ENCODE measurements at places on chromosomes 2 and 18.

DNA sequence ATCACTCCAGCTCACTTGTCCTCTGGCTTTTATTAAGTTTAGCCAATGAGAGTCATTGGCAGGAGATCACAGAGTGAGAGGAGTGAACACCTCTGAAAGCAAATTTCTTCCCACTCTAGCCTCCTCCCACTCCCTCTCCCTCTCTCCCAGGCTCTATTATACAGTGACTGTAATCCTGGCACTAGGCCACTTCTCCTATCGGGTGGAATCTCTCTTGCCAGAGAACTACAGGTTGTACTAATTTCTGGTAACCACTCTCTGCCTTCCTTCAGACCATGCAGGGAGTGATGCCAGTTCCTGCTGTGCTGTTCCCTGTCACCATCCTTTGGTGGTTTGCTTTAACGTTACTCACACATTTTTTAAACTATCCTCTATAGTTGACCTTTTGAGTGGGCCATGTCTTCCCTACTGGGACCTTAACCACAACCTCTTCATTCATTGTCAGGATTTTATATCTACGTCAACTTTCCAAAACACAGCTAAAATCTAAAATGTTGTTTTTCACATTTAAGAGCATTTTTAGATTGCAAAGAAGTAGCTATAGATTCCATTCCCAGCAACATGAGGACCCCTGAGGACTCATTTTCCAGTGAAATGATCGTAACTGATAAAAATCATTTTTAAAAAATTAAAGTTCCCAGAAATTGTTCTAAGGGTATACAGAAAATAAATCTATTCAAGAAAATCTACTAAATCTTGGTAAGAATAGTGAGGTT, 217.1 kb downstream of the MREG start:
- DNase-seq: no peak

DNA sequence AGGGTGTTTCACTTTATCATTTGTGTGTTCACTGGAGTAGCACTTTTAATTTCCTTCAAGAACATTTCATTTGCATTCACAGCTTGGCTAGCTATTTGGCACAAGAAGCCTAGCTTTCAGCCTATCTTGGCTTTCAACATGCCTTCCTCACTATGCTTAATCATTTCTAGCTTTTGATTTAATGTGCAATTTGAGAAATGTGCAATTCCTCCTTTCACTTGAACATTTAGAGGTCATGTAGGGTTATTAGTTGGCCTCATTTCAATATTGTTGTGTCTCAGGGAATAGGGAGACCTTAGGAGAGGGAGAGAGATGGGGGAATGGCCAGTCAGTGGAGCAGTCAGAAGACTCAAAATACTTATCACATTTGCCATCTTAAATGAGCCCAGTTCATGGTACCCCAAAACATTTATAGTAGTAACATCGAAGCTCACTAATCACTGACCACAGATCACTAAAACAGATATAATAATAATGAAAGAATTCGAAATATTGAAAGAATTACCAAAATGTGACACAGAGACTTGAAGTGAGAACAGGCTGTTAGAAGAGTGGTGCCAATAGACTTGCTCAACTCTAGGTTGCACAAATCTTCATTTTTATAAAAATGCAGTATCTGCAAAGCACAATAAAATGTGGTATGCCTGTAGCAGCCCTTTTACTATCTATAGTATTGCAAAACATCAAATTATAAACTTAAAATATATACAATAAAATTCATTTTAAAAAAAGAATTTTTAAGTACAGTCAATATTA, 561.2 kb downstream of the METTL4 start:
- DNase-seq: no peak

DNA sequence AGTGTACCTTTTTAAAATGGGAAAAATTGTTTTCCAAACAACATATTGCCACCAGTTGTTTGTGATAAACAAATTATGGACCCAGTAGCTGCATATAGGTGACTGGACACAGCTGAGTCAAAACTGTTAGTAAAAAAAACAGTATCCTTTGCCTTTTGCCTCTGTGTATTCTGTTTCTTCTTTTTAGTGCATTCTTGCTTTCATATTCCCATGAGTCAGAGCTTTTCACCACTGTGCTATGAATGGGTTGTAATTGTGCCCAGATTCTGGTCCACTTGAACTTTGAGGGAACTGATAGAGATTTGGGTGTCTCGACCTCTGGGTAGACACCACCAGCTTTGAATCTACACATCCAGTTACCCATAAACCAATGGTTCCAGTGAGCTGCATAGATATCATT, 1441.9 kb upstream of the ZEB2 start:
- DNase-seq: no peak

DNA sequence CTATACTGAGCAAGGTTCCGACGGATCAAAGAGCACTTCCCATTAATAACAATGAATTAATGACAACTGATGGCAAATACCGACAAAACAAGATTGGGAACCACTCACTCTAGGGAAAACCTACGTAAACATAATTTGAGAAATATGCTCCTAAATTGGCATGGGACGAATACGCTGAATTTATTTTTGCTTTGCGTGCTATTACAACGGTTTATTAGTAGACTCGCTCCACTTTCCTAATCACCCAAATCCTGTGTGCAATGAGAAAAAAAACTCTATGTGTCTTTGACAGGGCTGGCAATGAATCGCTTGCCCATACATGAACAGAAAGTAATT, 536 bp upstream of the SLC25A12 start:
- no peak for DNase-seq

- DNase-seq: no peak
Measured at GRCh38 chr2:237219826-237220225, 134.1 kb downstream of the COPS8 start.

DNA sequence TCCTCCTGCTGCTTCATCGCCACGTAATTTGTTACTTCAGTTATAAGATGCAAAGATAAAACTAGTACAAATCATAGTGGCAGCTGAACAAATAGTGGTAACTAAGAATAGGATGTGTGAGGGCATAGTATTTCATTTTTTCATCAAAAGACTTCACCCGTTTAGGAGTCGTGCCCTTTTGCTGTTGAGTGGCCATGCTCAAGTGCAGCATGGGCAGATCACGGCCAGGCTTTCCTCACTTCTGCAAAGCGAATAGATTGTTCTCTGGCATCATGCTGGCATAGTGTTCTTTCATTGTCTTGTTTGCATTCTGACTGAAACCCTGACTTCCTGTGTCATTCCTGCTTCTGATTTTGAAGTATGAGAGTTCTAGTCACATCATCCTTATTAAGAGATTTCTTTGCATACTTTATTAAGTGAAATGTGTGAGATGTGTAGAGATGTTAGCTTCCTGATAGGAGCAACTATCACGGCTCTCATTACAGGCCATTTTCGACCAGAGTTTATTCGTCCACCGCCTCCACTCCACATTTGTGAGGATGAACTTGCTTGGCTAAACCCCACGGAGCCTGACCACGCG, 11.8 kb downstream of the CNOT11 start:
- DNase-seq: no peak

DNA sequence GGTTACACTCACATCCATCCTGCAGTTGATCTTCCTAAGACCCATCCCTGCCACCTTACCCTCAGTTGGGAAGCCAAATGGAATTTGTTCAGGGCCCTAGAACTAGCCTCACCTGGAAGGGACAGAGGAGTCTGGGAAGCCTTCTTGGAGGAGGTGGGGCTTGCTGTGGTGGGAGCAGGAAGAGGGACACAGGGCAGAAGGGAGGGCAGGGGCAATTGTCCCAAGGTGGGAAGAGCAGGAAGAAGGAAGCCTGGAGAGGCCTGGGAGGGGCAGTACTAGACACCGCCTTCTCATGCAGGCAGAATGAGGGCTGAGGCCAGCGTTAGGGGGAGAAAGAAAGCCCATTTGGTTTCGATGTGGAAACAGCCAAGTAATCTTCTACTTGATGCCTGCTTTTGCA, 34.1 kb upstream of the ASPRV1 start:
- no peak for DNase-seq

DNA sequence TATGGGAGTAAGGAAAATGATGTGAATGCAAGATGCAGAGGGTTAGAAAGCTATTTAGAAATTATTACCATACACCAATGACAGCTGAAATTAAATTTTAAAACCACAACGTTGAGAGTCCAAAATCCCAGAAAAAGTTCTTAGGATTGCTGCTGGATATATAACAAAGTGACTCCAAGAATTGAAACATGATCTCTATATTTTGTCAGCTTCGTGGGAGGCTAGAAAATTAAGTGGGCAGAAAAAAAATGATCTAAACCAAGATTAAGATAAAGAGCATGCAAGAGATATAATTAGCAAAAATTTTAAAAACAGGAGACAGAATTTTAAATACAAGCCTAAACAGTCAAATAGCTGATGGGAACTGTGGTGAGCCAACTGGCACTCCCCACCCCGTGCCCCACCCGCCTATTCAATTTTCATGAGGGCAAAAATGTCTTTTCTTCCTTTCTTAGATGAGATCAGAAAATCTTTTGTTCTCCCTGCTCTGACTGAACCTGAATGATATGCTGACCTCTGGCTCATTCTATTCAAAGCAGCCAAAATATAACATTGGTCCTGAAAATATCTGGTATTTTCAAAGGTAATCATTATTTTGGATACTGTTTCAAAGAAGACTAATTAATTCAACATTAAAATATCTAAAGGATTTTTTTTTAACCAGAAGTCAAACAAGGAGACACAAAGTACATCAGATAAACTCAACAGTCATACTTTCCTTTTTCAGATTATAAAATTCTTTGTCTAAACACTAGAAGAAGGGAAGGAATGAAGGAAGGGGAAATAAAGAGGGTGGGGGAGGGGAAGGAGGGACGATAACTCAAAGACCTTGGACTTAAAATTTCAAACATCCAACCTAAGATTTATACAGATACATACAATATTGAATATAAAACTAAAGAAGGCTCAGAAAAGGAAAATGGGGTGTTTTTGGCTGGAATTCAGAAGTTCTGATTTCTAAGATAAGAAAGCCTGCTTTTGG, 12.2 kb downstream of the KANSL3 start:
- no peak for DNase-seq

GRCh38 chr2:197079832-197080555, 153.5 kb upstream of the PGAP1 start:
- no peak for DNase-seq

GRCh38 chr18:3525870-3526420, 76.0 kb downstream of the TGIF1 start:
- no peak for DNase-seq

- DNase-seq: no peak
Measured at GRCh38 chr18:13618760-13619438, 107.5 kb downstream of the FAM210A start.
